Kidney capillary endothelial cell (primary cell): ENCODE measurements at places on chromosomes 2 and 18.

- no peak for DNase-seq
These were observed 1213.1 kb upstream of the SLC39A10 start for GRCh38 chr2:194443926-194444325.

- DNase-seq, result peak; percentile 60
These were observed 7.0 kb downstream of the LPIN1 start for GRCh38 chr2:11753452-11753885.

DNA sequence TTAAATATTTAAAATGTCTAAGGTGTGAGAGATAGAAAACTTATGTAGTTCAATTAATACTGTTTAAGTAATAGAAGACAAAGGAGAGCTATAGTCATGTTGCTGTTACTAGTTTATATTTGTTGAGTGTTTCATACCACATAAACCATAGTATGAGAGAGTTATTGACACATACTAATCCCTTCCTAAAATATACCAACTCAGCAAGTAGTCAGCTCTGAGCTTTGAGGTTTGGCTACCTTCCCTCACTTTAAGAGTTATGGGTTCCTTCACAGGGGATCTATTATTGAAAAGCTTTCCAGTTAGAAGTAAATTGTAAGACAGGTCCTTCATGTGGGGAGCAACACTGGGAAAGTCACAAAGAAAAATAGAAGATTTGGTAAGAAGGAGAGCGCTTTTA, 701.6 kb upstream of the ZEB2 start:
- DNase-seq, result no peak

DNA sequence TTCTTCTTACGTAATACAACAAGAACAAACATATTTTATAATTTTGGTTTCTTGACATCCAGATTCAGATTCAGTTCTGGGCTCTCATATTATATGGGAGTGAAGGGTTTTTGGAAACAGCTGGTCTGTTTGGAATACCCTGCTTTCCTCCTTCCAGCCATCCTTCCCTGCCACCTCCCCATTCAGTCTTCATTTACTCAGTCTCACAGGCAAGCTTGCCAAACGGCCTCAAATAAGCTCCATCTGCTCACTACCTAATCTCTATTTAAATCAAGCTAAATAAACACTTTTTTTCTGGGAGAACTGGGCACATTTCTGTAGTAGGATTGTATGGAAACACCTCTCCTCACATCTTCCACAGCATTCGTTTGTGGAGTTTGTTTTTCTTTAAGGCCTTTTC, 147.5 kb downstream of the RND3 start:
- DNase-seq, result no peak

DNA sequence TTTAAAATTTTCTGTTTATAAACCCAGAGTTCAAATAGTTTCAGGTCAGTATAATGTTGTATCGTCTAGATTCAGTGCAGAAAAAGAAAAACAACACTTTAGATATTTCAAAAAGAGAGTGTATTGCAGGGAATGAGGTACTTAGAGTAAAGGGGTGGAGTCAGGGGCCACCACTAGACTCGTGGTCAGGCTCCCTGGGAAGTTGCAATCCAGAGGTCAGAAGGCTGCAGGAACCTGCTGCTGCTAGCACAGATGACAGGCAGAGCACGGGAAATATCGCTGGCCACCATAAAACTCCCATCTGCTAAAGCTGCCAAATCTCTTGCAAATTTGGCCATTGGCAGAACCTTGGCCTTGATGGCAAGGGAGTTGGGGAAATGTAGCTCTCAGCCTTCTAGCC, 64.6 kb downstream of the THNSL2 start:
- no peak for DNase-seq

DNA sequence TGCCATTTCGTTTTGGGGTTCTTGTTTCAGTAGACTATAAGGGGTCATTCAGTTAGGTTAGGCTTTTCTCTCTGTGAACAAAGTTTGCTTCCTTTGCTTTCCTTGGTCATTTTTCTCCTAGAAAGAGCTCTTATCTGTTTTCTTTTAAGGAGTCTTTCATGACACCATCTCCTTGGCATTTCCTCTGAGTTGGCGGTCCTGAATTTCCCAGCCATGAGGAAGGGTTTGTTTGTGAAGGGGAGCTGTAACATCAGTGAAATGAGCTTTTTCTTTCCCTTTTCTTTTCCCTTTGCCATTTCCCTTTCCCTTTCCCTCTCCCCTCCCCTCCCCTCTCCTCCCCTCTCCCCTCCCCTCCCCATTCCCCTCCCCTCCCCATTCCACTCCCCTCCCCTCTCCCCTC, 61.7 kb downstream of the MAP4K4 start:
- peak; percentile 87 for DNase-seq

DNA sequence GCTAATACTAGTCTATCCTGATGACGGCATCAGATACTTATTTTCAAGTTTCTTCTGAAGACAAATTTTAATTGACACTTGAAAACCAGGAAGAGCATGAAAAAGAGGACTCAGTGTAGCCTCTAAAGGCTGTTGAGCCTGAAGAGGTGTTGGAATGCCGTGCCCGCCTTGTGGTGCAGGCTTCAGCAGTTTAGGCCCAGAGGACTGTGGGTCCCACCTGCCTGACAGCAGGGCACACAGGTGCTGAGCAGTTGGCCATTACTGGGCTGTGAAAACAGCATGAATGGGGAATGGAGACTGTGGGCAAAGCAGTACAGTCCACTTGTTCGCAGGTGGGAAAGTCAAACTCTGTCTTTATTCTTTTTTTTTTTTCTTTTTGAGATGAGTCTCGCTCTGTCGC, 49.8 kb upstream of the THOC1 start:
- no peak for DNase-seq

DNA sequence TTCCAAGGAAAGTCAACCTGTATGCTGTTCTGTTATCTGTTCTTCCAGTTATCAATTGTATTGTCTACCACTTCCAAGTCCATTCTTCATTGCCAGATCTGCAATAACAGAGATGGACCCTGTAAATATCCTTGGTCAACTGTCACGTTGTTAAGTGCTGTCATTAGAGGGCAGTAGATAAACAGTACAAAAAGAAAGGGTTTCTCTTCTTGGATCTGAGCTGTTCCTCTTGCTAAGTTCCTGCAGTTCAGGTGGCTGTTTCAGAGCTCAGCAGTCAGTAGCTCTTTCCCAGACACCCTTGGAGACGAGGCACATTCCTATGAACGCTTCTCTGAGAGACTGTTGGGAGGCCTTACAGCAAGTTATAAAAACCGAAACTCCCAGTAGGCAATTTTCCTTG, 957.1 kb upstream of the CHAC2 start:
- DNase-seq, result no peak

DNA sequence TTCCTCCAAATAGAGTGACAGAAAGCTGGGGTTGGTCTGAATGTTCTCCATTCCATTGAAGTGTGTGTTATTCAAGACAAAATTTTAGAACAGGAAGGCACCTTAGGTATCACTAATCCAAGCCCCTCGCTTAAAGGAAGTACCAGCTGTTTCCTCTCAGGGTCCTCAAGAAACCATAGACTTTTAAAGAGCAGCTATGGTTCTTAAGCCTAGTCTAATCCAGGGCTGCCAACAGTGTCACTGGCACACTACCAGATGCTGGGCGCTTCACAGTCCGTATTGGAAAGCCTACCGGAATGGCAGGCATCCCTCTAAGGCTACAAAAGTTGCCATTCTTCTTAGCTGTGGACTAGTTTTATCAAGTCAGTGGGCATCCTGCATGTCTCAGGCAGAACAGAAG, 1.9 kb downstream of the NEMP2 start:
- no peak for DNase-seq
